ENCODE measurements at places on chromosomes 6 and 20. TPM values are rescaled to one million over a fixed set of nuclear protein-coding genes. Genes with fewer than 3 reads are reported as not detected.

DNA sequence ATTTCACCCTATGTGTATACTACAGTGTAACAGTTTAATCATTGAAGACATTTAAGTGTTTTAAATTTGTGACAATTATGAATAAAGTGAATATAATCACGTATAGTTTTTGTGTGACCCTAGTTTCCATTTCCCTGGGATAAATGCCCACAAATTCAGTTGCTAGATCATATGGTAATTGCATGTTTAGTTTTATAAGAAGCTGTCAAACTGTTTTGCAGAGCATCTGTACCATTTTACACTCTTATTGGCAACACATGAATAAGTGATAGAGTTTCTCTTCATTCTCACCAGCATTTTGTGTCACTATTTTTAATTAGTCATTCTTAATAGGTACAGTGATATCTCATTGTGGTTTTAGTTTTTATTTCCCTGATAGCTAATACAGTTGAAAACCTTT, 7.3 kb downstream of the VTA1 start:
- no peak for DNase-seq
- no peak overlapping the region for H3K27ac ChIP-seq
- H3K4me3 ChIP-seq: no peak overlapping the region
- no peaks in the 10 kb centered on the region for H3K4me1 ChIP-seq

DNA sequence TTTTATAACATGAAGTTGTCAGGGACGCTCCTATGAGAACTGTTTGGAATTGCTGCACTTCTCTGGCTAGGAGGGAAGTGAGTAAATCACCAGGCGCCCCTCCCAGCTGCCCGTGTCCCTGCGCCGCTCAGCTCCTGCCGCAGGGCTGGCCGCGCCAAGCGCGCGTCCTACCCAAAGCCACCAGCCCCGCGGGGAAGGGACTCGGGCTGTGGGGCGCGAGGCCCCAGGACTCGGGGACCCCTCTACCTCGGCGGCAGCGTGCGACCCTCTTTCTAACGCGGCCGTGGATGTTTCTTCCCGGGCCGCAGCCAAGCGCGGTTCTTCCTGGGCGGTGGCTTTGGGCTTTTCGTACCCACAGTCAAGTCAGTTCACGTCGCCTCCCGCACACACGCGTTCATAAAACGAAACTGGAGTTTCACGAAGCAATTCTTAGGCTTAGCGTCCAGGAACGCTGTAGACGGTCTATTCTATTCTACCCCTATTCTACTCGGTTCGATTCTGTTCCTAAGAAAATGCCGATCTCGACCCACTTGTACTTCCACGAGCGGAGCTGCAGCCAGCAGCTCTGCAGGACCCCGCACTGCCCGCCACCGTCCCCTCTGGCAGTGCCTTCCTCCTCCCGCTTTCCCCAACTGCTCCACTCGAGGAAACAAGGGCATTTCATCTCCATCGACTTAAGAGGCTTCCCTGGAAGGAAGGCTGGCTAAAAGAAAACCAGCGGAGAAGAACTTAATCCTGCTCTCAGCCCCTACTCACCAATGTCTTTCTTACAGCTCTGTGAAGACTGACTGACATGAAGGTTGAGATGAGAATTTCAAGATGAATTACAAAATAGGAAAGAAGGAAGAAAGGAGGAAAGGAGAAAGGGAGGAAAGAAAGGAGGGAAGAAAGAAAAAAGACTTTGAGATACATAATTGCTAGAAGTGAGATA, 15.4 kb downstream of the FOXC1 start:
- H3K36me3 ChIP-seq: no peaks in the 10 kb centered on the region
- no peaks in the 10 kb centered on the region for H3K27me3 ChIP-seq
- no peak for DNase-seq
- peak overlapping the region; percentile 87 for H3K4me3 ChIP-seq

The RIPPLY2 gene
- total RNA-seq: not detected

The EPHA7 gene
- total RNA-seq: 0.66 TPM

GRCh38 chr20:35286077-35286898, 1.7 kb upstream of the EIF6 start:
- no peaks in the 10 kb centered on the region for H3K36me3 ChIP-seq
- no peaks in the 10 kb centered on the region for H3K4me1 ChIP-seq
- H3K27ac ChIP-seq: no peak overlapping the region
- no peaks in the 10 kb centered on the region for H3K27me3 ChIP-seq
- H3K4me3 ChIP-seq: no peak overlapping the region
- no peak for DNase-seq

GRCh38 chr6:9576521-9576920, 838.4 kb downstream of the TFAP2A start:
- H3K27ac ChIP-seq: no peak overlapping the region
- no peaks in the 10 kb centered on the region for H3K4me1 ChIP-seq
- H3K4me3 ChIP-seq: no peak overlapping the region
- H3K27me3 ChIP-seq: no peaks in the 10 kb centered on the region
- H3K36me3 ChIP-seq: no peaks in the 10 kb centered on the region

DNA sequence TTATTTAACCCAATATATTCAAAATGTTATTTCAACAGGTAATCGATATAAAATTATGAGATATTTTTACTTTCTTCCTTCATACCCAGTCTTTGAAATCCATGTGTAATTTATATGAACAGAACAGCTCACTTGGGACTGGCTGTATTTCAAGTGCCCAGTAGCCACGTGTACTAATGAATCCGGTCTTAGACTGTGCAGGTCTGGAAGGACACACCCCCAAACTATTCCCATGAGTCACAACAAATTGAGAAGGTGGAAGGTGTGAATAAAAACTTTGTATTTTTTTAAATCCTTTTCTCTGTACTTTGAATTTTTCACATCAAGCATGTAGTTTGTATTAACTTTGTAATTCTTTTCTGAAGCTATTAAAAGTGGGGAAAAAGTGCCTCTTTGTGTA, 2.8 kb downstream of the UNC5CL start:
- H3K36me3 ChIP-seq: no peaks in the 10 kb centered on the region
- no peaks in the 10 kb centered on the region for H3K27me3 ChIP-seq
- H3K4me1 ChIP-seq: no peaks in the 10 kb centered on the region

The POM121L2 gene
- not detected for total RNA-seq

DNA sequence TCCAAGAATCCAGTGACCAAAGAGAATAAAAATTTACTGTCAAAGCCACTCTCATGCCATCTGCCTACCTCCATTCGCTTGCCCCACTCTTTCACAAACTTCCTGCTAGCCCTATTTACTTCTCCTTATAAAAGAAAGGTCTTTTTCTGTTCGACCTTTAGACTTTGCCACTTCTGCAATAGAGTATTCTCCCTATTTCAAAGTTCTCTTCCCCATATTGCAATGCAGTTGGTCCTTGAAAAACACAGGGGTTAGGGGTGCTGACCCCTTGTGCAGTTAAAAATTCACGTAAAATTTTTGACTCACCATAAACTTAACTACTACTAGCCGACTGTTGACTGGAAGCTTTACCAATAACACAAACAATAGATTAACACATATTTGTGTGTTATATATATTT, 15.0 kb downstream of the CCN2 start:
- H3K36me3 ChIP-seq: no peaks in the 10 kb centered on the region
- no peak overlapping the region for H3K4me3 ChIP-seq
- DNase-seq: no peak
- no peaks in the 10 kb centered on the region for H3K4me1 ChIP-seq

GRCh38 chr6:129543981-129544380, 166.0 kb downstream of the ARHGAP18 start:
- H3K27me3 ChIP-seq: no peaks in the 10 kb centered on the region
- no peaks in the 10 kb centered on the region for H3K4me1 ChIP-seq
- H3K27ac ChIP-seq: no peak overlapping the region
- H3K36me3 ChIP-seq: no peaks in the 10 kb centered on the region

The VGLL2 gene
- total RNA-seq: not detected

DNA sequence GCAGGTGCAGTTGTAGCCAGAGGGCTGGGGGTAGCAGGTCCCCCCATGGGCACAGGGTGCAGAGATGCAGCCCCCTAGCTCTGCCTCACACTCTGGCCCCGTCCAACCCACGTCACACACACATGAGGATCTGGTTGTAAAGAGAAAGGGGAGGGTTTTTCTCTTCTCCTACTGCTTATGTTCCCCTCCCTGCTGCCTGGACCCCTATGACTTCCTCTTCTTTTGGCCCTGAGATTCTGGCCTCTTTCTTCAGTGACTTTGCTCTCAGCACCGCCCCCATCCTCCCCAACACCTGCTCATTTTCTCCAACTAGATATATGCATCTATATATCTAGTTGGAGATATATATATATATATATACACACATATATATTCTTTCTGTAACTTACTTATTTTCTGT, 9.7 kb downstream of the NOTCH4 start:
- H3K36me3 ChIP-seq: no peaks in the 10 kb centered on the region
- H3K4me3 ChIP-seq: no peak overlapping the region
- DNase-seq: no peak
- no peak overlapping the region for H3K27ac ChIP-seq

DNA sequence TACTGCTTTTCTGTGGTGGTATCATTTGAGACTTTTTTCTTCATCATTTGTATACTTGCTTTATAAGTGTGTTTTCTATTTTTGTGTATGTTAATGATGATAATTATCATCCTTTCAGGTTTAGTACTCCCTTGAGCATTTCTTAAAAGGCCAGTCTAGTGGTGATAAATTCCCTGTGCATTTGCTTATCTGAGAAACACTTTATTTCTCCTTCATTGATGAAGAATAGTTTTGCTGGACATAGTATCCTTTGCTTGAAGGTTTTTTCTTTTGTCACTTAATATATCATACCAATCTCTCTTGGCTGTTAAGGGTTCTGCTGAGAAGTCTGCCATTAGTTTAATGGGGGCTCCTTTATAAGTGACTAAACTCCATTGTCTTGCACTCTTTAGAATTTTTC, 123.2 kb upstream of the IRAK1BP1 start:
- H3K4me3 ChIP-seq: no peak overlapping the region
- H3K4me1 ChIP-seq: no peaks in the 10 kb centered on the region
- no peaks in the 10 kb centered on the region for H3K36me3 ChIP-seq
- H3K27me3 ChIP-seq: no peaks in the 10 kb centered on the region
- DNase-seq: no peak
- H3K27ac ChIP-seq: no peak overlapping the region

Measured in breast epithelium (tissue), 4 donors.